AG20443 (cell line): ENCODE measurements at places on chromosomes 1 and 21.

GRCh38 chr1:8472668-8473067 lies 154.8 kb downstream of the SLC45A1 start:
- no peak for DNase-seq

DNA sequence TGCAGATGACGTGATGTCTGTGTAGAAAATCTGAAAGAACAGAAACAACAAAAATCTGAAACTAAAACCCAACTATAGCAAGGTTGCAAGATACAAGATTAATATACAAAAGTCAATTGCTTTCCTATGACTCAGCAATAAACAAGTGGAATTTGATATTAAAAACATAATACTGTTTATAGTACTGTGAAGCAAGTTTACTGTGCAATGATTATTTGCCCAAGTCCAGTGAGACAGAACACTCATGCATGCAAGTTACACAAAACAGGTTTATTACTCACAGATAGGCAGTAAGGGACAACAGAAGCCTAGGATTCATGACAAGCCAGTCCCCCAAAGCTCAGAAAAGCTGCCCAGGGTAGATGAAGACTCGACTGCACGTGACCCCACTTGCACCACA lies 62.4 kb upstream of the RAB4A start:
- DNase-seq, result no peak

DNA sequence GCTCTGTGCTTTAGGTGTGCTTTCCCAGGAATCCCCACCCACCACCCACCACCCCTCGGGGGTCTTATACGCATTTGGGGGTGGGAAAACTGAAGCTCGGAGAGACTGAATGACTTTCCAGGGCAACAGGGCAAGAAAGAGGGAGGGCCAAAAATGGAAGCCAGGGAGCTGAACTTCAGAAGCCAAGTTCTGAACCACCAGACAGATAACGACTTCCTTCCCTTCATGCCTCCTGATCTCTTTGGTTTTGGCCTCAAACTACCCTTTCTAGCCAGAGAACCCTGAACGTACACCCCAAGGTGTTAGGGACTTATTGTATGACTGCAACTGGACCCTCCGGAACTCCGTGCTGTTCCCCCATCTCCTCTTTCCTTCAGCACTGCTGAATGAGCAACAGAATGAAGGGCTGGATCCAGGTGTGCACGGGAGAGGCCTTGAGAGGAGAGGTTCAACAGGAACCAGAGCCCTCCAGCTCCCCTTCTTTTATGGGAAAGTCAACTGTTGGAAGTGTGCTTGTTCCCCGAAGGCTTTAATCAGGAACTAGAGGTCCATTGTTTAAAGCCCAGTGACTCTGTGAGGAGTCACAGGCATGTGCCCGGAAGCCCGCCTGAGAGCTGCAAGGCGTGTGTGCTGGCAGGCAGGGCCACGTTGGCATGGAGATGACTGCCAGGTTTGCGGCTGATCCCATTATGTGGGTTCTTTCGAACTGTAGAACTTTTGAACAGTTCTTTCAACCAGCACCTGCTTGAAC lies 3.1 kb downstream of the BACE2 start:
- no peak for DNase-seq

GRCh38 chr1:174480324-174480723 lies 32.6 kb downstream of the GPR52 start:
- DNase-seq, result no peak

DNA sequence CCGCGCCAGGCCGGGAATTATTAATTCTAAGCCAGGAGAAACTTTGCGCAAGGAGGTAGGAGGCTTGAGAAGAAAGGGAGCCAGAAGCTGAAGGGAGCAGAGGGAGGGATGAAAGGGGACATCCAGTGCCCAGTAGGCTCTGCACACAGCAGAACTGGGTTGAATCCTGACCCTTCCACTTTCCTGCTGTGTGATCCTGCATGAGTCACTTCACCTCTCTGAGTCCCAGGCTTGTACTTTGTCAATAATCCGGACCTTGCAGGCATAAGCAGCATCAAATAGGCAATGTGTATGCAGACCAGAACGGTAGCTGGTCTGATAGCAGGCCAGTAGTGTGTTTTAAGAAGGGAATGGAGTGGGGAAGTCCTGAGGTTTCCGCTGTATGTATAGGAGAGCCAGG lies 25.5 kb upstream of the EPB41 start:
- DNase-seq, result no peak

GRCh38 chr1:8133657-8134430 lies 107.7 kb upstream of the ERRFI1 start:
- DNase-seq, result peak; percentile 74

DNA sequence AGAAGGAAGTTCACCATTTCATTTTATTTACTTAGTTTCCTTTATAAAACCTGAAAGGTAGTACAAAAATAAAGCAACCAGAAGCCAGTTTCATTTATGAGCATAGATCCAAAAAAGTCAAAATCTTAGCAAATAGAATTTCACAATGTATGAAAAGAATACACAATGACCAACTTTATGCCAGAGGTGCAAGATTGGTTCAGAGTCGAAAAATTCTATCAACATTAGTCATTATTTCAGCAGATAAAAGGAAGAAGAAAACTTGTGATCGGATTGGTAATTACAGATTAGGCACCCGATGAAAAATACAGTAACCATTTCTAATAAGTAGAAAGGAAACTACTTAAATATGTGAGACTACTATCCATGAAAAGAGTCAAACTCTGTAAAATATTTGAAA lies 89.1 kb downstream of the ITSN1 start:
- no peak for DNase-seq

DNA sequence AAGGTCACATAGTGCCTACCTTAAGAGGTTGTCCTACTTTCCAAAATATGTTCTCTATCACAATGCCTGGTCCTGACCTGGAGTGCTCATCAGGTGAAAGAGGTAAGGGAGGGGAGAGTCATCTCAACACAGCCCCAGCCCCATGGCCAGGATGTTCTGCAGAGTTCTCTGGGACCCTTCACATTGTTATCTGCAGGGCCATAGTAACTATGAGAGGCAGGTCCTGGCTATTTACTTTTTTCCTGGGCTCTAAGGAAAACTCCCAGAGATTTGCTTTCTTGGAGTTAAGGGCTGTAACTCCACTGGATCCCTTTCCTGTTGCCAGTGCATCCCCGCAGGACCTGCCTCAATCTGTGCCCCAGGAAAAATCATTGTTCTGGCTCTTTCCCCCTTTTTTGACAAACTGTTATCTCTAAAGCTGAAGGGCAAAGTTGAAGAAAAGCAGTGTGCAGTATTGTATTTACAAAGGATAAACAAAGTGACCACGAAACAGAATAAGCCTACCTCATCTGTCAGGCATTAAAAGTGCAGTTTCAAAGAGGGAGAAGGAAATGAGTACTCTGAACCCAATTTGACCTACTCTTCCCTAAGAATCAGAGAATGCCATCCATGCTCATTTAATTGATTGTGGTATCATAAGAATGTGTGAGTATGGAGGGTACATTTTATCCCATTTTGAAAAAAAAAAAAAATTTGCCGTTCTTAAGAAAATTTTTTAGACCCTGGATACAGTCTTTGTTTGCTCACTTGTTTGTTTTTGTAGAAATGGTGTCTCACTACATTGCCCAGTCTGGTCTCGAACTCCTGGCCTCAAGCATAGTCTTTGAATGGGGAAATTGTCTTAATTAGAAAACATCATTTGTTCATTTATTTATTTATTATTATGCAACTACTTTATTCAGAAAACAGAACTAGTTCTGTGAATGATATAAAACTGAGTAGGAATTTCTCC lies 149.6 kb downstream of the RHOU start:
- no peak for DNase-seq

DNA sequence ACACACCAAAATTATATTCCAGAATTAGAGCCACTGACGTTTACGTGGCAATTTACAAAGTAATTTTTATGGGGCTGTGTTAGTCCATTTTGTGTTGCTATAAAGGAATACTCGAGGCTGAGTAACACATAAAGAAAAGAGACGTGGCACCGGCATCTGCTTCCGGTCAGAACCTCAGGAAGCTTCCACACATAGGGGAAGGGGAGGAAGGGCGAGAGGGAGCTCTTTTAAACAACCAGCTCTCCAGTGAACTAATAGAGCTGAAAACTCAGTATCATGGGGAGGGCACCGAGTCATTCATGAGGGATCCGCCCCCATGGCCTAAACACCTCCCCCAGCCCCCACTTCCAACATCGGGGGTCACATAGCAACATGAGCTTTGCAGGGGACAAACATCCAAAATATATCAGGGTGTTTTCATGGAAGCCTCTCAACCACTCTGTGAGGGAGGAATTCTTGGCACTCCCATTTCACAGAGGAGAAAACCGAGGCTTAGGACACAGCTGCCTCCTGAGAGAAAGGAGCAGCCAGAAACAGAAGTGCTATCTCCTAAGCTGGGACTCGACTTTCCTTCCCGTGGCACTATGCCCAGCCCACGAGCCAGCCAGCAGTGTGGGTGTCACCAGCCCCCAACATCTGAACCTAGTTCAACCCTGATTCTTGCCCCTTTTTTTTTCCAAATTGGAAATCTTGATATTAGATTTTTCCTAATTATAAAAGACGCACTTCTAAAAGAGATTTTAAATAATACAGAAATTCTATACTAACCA lies 29.2 kb downstream of the MIS18A start:
- DNase-seq, result no peak

GRCh38 chr1:116465477-116465844 lies 92.4 kb downstream of the ATP1A1 start:
- no peak for DNase-seq

- no peak for DNase-seq
Measured at GRCh38 chr1:56286956-56287355, 292.4 kb downstream of the PLPP3 start.

- no peak for DNase-seq
Measured at GRCh38 chr1:6271554-6271953, 10.7 kb upstream of the GPR153 start.

DNA sequence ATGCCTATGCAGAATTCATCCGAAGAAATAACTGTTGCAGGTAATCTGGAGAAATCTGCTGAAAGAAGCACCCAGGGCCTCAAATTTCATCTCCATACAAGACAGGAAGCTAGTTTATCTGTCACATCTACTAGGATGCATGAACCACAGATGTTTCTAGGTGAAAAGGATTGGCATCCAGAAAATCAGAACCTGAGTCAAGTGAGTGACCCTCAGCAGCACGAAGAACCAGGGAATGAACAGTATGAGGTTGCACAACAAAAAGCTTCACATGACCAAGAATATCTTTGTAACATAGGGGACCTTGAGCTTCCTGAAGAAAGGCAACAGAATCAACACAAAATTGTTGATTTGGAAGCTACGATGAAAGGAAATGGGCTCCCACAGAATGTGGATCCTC lies 24.0 kb upstream of the PLEKHM2 start:
- DNase-seq, result no peak

DNA sequence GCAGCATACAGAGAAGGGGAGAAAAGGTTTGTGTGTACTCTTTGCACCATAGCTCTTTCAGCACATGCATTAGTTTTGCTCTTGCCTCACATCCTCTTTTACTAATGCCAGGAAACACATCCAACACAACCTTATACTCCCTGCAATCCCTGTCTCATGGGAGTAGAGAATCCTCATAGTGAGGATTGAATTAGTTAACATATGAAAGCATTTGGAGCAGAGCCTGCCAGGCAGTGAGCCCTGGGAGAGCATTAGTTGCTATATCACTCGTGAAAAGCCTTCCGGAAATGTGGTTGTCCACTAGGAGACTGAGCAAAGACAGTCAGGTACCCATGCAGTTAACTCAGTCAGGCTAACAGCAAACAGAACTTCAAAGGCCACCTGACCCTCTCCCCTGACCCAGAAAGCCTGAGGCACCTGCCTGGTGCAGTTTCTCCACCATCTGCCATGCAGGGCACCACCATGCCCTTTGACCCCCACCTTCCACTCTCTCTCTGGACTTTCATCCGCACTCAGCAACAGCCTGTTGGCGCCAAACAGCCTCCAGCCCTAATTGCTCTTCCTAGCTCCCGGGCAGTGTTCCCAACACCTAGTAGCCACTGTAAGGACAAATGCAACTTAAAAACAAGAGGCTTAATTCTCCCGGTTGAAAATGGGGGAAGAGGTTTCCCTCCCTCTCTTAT lies 14.9 kb upstream of the AGT start:
- no peak for DNase-seq

DNA sequence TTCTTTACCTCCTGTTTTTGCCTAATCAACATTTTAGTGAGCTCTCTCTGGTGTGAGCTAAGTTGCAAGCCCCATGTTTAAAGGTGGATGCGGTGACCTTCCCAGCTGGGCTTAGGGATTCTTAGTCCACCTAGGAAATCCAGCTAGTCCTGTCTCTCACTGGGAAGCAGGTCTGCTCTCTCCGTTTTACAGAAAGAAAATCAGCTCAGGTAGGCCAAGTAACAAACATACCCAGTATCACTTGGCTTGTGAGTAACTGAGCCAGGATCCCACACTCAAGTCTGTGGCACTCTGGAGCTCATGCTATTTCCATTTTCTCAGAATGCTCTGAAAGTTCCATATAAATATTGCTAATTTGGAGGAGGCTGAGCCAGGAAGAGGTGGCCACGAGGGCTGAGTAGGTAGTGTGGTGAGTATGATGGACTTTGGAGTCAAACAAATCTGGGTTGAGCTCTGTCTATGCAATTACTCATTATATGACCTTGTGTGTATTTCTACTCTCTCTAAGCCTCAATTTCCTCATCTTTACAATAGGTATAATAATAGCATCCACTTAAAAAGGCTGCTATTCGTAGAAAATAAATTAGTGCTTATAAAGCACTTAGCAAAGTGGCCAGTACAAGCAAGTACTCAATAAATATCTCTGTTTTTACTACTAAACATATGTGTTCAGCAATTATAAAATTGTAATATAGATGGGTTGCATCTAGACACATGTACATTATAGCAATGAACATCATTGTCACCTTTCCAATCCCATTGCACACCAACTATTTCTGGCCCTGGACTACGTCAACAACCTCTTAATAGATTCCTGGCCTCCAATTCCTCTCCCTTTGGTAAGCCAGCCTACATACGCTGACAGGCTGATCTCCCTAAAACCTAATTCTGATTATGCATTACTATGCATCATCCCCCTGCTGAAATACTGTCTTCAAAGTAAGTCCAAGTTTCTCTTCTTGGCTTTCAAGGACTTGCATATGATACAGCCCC lies 32.7 kb upstream of the DHCR24 start:
- DNase-seq, result no peak

- no peak for DNase-seq
Measured at GRCh38 chr1:174405219-174405618, 42.5 kb upstream of the GPR52 start.

- DNase-seq, result no peak
Measured at GRCh38 chr1:15324869-15325335, 77.9 kb downstream of the FHAD1 start.

GRCh38 chr1:67705735-67706453 lies 20.9 kb downstream of the GADD45A start:
- DNase-seq, result no peak
